ENCODE measurements at places on chromosomes 11 and 22.

- H3K27me3 ChIP-seq, result no peaks in the 10 kb centered on the region
- H3K36me3 ChIP-seq, result no peaks in the 10 kb centered on the region
- no peak overlapping the region for H3K4me3 ChIP-seq
- H3K27ac ChIP-seq, result no peak overlapping the region
- H3K4me1 ChIP-seq, result no peaks in the 10 kb centered on the region
Observed at GRCh38 chr11:67113231-67113721, 5.8 kb upstream of the KDM2A start.

GRCh38 chr11:18493310-18493709 lies 33.4 kb downstream of the TSG101 start:
- H3K27me3 ChIP-seq, result no peaks in the 10 kb centered on the region
- no peak for DNase-seq
- no peak overlapping the region for H3K4me3 ChIP-seq
- H3K36me3 ChIP-seq, result peaks cover 6% of the 10 kb centered on the region
- H3K4me1 ChIP-seq, result peaks cover 12% of the 10 kb centered on the region

DNA sequence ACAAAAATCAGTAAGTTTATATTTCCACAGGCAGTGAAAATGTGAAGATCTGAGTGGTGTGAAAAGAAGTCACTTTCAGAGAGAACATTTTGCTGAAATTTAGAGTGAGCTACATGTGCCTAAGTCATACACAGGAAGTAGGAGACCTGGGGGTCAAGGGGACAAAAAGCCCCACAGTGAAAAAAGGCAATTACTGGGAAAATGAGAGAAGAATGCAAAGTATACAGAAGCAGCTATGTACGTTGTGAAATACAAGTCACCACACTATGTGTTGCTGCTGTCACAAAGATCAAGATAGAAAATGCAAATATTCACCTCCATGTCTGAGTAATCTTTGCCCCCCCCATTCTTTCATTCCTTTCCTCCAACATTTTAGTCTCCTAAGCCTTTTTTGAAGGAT lies 21.6 kb upstream of the SESN3 start:
- no peaks in the 10 kb centered on the region for H3K27me3 ChIP-seq
- peaks cover 29% of the 10 kb centered on the region for H3K4me1 ChIP-seq
- DNase-seq, result no peak
- H3K27ac ChIP-seq, result no peak overlapping the region
- H3K36me3 ChIP-seq, result no peaks in the 10 kb centered on the region

GRCh38 chr22:39932918-39933649 lies 27.1 kb upstream of the TMA7B start:
- peaks cover 52% of the 10 kb centered on the region for H3K4me1 ChIP-seq
- H3K27ac ChIP-seq, result no peak overlapping the region
- H3K4me3 ChIP-seq, result peak overlapping the region; percentile 94
- peaks cover 14% of the 10 kb centered on the region for H3K36me3 ChIP-seq
- H3K27me3 ChIP-seq, result no peaks in the 10 kb centered on the region
- DNase-seq, result peak; percentile 33

DNA sequence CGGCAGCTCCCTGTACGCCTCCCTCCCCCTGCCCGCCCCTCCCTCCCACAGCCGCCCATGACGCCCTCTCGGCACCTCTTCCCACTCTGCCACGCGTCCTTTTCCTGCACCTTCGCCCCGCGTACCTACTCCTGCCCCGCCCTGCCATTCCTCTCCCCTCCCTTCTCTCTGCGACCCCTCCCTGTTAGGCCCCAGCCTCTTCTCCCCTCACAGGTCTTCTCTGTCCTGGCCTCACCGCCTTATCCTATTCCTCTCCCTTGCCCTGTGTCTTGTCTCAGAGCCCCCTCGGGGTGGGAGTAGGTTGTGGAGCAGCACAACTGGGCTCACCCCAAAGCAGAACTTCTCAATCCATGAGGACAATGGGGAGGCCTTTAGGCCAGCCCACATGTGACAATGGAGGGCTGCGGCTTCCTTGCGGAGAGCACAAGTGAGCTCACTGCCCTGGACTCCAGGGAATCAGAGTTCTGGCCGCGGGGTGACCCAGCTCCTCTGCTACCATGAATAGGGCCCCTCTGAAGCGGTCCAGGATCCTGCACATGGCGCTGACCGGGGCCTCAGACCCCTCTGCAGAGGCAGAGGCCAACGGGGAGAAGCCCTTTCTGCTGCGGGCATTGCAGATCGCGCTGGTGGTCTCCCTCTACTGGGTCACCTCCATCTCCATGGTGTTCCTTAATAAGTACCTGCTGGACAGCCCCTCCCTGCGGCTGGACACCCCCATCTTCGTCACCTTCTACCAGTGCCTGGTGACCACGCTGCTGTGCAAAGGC lies 539 bp downstream of the SLC35C1 start:
- H3K27ac ChIP-seq, result peak overlapping the region; percentile 92
- peak overlapping the region; percentile 95 for H3K4me3 ChIP-seq
- DNase-seq, result no peak

GRCh38 chr11:32379719-32380118 lies 55.6 kb downstream of the WT1 start:
- DNase-seq, result no peak
- H3K27ac ChIP-seq, result no peak overlapping the region
- peaks cover 2% of the 10 kb centered on the region for H3K36me3 ChIP-seq
- no peak overlapping the region for H3K4me3 ChIP-seq

DNA sequence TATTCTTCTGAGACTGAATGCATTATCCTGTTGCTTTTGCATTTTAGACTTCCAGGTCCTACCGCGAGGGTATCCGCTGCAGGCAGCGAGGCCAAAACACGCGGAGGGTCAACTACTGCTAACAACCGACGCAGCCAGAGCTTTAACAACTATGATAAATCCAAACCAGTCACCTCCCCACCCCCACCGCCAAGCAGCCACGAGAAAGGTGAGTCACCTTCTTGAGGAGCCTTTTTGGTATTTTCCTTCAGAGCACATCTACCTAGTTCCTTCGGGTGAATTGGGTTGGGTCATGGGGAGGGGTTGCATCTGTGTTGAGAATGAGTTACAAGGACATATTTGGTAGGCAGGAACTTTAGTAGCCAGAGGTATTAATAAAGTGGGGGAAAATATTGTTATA lies 179.8 kb downstream of the NAV2 start:
- peaks cover 13% of the 10 kb centered on the region for H3K27me3 ChIP-seq
- H3K4me1 ChIP-seq, result no peaks in the 10 kb centered on the region
- no peaks in the 10 kb centered on the region for H3K36me3 ChIP-seq
- no peak for DNase-seq
- H3K27ac ChIP-seq, result no peak overlapping the region
- H3K4me3 ChIP-seq, result no peak overlapping the region

- peaks cover 31% of the 10 kb centered on the region for H3K27me3 ChIP-seq
- H3K27ac ChIP-seq, result peak overlapping the region; percentile 53
- H3K4me1 ChIP-seq, result peaks cover 23% of the 10 kb centered on the region
- peak overlapping the region; percentile 85 for H3K4me3 ChIP-seq
- H3K36me3 ChIP-seq, result peaks cover 5% of the 10 kb centered on the region
Observed at GRCh38 chr11:57460758-57461749, 726 bp downstream of the RTN4RL2 start.
